Globus pallidus (tissue), 1 donor: ENCODE measurements at places on chromosomes 4 and X.

GRCh38 chr4:8579526-8580320 is 469 bp upstream of the GPR78 start:
- no peak for DNase-seq

- DNase-seq, result no peak
These were observed 22.1 kb downstream of the TMEM131L start for GRCh38 chr4:153488006-153488891.

- no peak for DNase-seq
These were observed 845 bp downstream of the ZAR1 start for GRCh38 chr4:48490680-48491513.

DNA sequence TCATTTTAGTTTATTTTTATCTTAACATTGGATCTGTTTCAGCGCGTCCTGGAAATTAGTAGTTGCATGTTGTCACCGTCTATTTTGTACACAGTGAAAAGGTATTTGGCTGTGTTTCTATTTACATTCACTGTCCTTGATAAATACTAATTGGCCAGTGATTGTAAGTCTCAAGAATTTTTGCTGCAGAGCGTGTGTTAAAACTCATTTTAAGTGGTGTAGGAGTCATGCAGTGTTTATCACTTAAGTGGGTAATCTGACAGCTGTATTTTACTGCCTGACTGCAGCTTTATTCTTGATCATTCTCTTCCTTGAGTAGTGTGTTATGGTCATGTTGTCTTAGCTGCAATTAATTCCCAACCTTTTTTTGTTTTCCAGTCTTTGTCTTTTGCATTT is 9.8 kb downstream of the GUCY1A1 start:
- DNase-seq, result no peak

- no peak for DNase-seq
These were observed 23.9 kb downstream of the ACSL4 start for GRCh38 chrX:109709129-109709631.

GRCh38 chr4:3223346-3223745 is 25.6 kb upstream of the MSANTD1 start:
- DNase-seq, result no peak

- no peak for DNase-seq
These were observed 224.9 kb downstream of the KIT start for GRCh38 chr4:54882616-54883015.

GRCh38 chr4:184763150-184763780 is 29.4 kb upstream of the CENPU start:
- no peak for DNase-seq

GRCh38 chr4:10856271-10856782 is 171.8 kb upstream of the CLNK start:
- DNase-seq, result no peak
